ENCODE measurements at places on chromosomes 7 and 10.

DNA sequence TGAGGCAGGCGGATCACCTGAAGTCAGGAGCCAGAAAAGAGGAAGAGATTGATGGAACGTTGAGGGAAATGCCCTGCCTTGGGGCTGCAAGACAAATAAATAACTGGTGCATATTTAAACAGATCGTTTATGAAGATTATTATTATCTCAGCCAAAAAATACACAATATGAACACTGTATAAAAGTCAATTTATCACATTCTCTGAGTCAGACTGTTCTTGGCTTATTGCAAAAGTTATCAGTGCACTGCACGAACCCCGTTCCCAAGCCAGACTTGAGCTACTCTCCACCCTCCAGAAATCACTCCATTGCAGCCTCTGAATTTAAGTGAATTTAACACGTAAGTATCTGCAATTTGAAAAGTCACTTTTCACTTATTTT is 1.6 kb downstream of the DNMBP start:
- DNase-seq = no peak

DNA sequence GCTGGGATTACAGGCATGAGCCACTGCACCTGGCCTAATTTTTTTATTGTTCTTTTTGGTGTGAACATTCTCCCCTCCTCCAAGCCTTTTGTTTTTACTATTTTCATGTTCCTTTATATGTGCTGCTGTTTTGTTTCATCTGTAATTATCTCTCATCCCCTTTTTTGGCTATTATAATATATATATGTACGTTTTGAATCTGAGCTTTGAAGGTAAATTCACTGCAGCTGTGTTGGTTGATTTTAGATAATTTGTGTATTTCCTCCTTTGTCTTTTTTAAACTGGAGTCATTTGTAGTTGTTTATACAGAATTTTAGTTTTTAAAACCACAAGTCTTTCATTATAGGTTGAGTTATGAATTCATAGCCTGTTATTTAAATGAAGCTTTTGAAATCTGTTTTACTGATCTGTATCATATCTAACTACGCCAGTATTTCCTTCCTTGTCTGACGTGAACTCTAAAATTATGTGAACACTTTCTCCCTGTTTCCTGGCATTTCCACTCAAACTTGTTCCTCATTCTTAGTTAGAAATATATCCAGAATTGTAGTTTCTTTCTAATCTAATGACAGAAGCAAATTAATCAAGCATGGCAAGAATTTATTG is 54.9 kb downstream of the PTEN start:
- peak; percentile 78 for DNase-seq

DNA sequence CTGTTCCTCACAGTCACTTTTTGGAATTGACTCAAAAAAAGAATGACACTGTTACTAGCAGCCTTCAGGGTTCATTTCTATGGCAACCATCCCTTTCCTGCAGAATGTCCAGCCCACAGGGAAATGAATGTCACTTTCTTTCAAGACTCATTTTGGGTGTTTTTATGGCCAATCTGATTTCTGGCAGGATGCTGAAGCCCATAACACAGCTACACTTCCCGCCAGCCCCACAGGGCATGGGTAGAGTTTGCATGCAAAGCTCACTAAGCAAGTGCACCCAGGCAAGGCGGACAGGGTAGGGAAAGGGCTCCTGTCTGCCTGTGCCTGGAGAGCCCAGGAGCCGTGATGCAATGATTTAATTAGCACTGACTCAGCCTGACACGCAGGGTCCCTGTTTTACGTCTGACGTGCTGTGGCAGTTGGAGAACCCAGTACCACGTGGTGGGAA is 26.1 kb upstream of the GPAM start:
- no peak for DNase-seq

GRCh38 chr10:31288001-31288400 is 31.0 kb upstream of the ZEB1 start:
- DNase-seq = no peak

DNA sequence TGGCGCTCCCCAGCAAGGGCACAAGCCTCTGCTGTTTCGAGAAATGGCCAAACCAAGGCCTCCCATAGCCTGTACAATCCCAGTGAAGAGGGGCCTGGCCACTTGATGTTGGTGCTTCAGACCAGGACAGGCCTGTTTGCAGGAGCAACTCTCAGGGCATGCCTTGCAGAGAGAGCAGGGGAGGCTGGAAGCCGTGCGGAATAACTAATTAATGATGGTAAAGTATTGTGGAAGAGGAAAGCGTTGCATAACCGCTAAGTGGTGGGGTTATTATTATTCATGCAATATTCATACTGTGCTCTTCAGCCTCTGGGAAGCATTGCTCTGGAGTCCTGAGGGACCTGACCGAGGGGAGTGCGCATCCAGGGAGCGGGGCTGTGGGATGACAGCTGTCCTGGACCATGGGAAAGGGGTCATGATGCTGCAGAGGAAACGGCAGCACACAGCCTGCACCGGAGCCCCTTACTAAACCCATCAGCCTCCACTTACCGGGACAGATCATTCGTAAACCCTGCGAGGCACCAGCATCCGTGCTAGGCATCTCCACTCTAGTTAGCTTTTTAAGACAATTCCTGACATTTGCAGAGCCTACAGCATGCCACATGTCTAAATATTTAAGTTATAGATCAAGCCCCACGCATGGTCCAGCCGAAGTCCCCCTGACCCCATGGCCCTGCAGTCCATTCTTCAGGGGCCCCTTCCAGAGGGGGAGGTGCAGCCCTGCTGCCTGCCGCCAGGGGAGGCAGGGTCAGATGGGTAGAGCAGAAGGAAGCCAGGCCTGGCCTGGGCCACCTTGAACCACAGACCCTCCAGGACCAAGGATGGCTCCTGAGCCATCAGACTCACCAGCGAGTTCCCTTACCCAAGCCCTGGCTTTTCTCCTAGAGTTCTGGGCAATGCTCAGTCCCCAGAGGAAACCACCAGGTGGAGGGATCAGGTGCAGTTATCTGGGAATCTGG is 11.6 kb downstream of the TMEM273 start:
- no peak for DNase-seq
